NCI-H2081 (cell line): ENCODE measurements at places on chromosomes 16 and 17.

DNA sequence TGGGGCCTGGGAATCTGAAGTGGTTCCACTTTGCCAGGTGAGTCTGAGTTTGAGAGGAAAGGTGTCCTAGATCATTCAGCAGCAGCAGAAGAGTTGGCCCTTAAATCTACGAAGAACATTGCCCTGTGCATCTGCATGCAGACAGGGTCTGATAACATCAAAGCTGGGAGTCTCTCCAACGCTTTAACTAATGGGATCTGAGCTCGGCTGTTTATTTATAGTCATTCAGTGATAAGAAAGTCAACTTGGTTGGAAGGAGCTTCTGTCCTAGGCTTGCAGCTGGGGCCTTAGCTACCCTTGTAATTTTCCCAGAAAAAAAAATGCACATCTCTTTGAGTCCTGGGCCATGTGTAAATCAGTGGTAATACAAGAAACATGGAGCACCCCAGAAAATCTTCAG is 418.0 kb upstream of the HSBP1 start:
- DNase-seq: no peak

GRCh38 chr16:56415875-56416274 is 9.5 kb downstream of the AMFR start:
- no peak for DNase-seq

DNA sequence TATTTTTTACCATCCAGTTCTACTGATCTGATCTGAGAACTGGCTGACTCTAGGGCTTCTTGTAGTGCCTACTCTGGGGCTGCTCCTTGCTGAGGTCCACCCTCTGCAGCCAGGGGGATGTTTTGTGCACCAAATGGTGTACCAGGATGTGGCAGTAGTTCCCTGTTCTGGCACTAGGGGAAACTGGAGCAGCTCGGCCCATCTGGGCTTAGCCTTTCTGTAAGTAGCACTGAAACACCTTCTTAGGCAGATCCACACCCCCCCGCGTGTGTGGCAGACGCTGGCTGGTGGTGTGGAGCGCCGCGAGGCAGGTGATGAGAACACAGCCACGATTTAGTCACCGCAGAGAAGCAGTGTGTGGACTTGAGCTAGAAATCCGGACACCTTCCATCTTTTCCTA is 17.0 kb downstream of the DUSP14 start:
- peak; percentile 25 for DNase-seq

DNA sequence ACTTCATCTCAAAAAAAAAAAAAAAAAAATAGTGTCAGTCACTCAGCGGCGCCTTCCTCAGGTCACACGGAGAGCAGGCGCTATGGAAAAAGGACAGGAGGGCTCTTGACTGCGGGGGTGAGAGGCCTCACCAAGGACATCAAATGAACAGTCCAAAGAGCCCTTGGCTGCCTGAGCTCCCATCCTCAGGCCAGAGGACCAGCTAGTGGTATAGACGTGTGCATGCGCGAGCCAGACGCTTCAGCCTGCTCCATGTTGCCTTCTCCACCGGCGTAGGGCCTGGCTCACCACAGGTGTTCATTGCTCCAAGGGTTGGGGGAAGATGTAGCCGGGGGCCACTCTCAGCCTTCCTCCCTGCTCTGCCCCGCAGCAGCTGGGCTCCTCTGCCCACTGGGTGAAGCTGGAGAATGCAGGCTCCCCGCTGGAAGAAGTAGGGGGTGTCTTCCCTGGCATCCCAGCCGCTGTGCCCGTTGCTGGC is 65.8 kb upstream of the PLCG2 start:
- no peak for DNase-seq

GRCh38 chr17:17888821-17889220 is 52.0 kb upstream of the SREBF1 start:
- DNase-seq: no peak

- DNase-seq: no peak
These were observed 135.7 kb downstream of the ABCA8 start for GRCh38 chr17:68819465-68819864.

GRCh38 chr17:79997011-79997660 is 38.5 kb downstream of the TBC1D16 start:
- DNase-seq: no peak

GRCh38 chr16:69595127-69596036 is 29.6 kb downstream of the NFAT5 start:
- DNase-seq: no peak

DNA sequence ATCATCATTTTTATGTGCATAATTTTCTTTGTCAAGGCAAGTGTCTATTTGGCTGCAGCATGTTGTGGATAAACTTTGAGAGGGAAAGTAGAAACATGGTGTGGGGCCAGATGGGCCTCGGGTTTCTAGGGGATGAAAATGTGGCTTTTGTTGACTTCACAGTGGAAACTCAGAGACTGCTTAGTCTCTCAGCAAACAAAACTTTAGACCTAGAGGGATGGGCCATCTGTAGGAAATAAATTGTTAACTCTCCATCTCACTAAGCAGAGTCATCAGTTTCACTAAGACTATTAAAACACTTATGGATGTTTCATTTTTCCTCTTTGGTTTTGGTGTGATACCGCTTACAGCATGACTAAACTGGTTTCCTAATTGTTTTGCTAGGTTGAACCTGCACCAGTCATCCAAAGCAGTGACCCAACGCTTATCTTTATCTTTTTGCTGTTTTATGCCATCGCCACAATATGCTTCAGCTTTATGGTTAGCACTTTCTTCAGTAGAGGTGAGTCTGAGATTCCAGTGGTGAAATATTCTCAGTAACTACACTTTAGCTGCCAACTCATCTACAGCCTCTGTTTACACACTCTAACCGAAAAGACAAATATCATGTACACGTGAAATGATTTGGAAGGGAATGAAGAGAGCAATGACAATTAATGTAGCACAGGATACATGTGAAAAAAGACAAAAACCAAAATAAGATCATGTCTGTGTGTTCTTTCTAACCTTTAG is 60.6 kb upstream of the CRYM start:
- DNase-seq: no peak

DNA sequence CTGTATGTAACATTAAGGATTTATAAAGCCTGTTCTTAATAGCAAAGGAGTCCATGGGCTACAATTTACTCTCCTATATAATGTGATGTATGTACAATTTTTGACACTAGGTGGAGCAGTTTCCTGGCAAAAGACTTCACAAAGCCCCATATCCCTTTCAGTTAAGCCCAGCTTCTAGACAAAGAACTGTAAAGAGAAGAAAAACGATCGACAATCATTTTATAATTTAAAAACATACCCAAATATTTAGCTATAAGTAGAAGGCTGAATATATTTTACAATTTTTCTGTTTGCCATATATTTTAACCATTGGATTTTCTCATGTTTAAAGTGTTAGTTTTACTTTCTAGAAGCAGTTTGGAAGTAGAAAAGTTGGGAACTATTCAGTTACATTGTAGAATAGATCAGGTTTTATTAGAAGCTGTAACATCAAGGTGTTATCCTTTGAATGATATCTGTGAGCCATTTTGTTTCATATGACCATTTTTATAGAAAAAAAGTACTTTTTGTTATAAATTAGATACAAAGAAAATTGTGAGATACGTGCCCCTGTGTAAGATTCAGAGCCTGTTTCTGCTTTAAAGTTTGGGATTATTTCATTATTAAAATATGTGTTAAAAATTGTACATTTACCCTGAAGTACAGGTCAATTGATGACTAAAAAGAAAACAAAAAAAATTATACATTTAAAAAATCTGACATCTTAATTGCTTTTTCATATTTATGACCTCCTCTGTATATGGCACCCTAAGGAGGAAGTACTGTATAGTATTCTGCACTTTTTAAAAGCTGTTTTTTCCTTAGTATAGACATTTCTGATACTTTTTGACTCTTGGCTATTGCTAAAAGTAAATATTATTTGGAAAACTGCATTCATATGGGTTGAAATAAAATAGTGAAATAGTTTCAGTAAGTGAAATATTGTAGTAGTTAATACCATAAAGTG is 46.3 kb downstream of the VMP1 start:
- peak; percentile 90 for DNase-seq

DNA sequence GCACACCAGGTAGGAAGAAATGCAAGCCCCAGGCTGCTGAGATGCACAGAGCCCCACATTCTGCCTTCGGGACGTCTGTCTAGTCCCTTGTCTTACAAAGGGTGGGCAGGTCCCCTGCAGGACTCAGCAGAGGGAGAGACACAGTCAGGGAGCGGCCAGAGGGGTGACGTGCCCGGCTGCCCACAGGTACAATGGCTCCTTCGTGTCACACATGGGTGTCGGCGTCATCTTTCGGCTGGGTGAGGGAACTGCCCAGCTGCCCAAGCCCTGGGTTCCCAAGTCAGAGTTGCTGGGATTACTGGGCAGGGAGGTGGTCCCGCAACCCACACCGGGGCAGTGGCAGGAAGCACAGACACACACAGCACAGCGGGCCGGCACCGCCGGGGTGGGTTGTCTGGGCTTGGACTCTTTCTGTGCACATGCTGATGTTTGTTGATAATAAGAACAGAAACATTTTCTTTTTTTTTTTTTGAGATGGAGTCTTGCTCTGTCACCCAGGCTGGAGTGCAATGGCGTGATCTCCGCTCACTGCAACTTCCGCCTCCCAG is 80.6 kb downstream of the JPH3 start:
- DNase-seq: no peak

DNA sequence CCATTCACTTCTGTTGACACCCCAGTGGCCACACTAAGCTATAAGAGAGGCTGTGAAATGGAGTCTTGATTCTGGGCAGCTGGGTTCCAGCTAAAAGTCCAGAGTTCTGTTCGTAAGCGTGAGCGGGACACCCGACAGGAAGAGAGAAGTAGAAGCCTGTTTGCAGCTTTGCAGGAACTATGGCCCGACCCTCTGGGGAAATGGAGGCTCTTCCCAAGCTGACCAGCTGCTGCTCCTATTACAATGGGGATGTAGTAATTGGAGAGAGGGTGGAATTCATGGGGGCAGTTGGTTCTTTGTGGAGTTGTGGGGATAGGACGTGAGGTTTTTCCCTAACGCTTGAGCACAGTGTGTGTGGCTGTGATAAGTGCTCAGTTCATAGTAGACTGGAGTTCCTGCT is 28.4 kb downstream of the UBALD1 start:
- no peak for DNase-seq

GRCh38 chr16:66503030-66503429 is 46.9 kb downstream of the TK2 start:
- DNase-seq: no peak

- DNase-seq: no peak
These were observed 1.8 kb downstream of the MARVELD3 start for GRCh38 chr16:71627731-71628181.

GRCh38 chr17:50681263-50682200 is 26.2 kb downstream of the ANKRD40 start:
- no peak for DNase-seq

DNA sequence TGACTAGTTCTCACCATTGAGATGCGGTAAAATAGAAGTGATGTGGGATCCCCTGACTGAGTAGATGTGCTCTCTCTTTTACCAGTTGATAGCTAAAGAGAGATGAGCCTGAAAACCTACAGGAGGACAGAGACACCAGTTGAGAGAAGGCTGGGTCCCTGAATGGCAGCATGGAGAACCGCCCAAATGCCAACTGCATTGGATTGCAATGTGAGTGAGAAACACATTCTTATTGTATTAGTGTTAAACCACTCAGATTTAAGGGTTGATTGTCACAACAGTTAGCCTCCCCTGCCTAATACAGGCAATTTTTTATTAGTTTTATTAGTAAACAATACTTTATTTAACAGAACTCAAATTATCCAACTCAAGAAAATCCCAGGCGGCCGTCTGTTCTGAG is 61.2 kb downstream of the SPACA3 start:
- DNase-seq: no peak

- DNase-seq: peak; percentile 92
These were observed 87.9 kb upstream of the TOB1 start for GRCh38 chr17:50953831-50954601.

GRCh38 chr16:8712589-8713361 is 38.4 kb downstream of the ABAT start:
- DNase-seq: peak; percentile 32
